ENCODE measurements at places on chromosomes 2 and 18. TPM values are rescaled to one million over a fixed set of nuclear protein-coding genes. Genes with fewer than 3 reads are reported as not detected.
A peak's percentile ranks its signal among the peaks of the same experiment; 100 is the strongest.

DNA sequence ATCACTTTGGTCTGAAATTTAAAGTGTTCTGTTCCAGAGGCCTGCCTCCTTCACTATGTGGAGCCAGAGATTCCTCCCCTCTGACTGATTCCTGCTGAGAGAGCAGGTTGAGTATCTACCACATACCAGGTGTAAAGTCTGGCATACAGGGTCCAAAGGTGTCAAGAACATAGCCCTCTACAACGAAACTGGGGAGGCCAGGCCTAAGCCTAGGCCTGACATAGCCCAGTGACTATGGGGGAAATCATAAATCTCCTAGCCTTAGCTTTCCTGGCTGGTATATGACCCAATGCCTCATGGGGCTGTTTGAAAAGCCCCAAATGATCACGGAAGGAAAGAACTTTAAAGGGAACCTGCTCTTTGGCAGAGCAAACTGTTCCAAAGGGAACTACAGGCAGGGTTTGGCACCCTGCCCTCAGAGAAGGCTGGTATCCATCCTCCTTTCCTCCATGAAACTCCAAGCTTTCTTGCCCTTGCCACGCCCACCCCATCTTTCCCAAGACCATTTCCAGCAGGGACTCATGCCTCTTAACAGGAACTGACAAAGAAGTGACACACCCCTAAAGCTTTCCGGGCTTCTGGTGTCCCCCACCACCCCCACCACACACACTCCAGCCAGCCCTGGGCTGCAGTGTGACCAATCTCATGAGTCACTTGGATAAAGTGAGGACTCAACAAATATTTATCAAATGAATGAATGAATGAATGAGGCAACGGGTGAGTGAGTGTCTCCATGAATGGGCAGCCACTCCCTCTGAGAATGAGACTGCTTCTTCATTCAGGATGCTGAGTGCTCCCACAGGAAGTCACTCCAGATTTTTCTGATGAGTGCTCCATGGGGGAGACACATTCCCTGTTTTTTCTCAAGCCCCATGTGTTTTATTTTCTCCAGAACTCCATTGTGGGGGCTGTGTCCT lies 114.5 kb upstream of the STPG4 start:
- H3K27ac ChIP-seq = peak overlapping the region; percentile 93
- H3K36me3 ChIP-seq = no peaks in the 10 kb centered on the region
- H3K4me3 ChIP-seq = no peak overlapping the region
- peak; percentile 98 for DNase-seq
- H3K4me1 ChIP-seq = peaks cover 31% of the 10 kb centered on the region

DNA sequence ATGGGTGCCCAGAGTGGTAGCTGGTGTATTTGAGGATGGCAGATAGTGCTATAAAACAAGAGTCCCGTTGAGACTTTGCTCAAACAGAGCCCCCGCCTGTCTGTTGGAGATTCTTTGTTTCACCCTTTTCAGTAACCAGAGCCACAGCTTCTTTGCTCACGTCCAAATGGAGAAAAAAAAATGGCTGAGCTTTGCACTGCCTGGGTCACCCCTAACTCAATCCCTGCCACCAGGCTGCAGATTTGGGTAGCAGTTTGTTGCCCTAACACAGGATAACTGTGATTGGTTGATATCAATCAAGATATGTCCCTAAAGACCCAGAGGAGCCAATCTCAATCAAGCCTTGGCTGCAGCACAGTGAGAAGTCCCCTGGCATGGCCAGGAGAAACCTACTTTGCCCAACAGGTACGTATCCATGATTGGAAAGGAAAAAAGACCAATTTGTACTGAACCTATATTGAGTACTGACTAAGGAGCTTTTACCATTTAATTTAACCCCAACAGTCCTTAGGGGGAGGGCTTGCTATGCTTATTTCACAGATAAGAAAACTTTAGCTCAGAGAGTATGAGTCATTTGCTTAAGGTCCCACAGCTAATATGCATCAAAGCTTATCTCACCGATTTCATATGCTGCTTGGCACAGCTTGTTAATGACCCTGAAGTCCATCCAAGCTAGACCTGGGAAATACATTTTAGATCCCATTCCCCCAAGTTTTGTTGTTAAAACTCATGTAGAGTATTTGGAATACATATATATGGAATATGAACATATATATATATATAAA lies 72.0 kb upstream of the SH3BP4 start:
- peaks cover 20% of the 10 kb centered on the region for H3K4me1 ChIP-seq
- peak overlapping the region; percentile 94 for H3K27ac ChIP-seq
- no peaks in the 10 kb centered on the region for H3K36me3 ChIP-seq
- no peaks in the 10 kb centered on the region for H3K27me3 ChIP-seq
- DNase-seq = peak; percentile 99

DNA sequence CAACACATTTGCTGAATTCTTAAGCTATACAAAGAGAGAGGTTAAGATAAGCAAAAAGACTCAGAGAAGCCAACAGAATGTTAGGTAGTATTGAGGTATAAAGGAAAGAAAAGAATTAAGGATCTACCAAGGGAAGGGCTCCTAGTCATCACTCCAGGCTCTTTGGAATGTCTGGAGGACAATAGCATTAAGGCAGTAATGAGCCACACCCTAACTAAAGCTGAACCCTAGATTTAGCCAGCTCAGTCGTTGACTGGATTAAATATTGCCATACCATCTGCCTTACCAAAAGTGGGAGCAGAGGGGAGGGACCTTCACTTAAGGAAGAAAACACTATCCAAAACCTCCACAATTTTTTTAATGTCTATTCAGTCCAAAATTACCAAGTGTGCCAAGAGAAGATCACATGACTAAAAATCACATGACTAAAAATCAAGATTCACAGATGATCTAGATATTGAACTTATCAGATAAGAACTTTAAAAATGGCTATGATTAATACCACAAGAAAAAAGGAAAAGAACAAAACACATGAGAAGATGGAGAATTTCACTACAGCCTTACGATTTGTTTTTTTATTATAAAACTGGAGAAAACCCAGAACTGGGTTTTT lies 59.7 kb downstream of the EXOC6B start:
- peak; percentile 54 for DNase-seq
- peaks cover 2% of the 10 kb centered on the region for H3K36me3 ChIP-seq
- H3K27ac ChIP-seq = no peak overlapping the region
- no peaks in the 10 kb centered on the region for H3K4me1 ChIP-seq
- no peak overlapping the region for H3K4me3 ChIP-seq

- no peaks in the 10 kb centered on the region for H3K27me3 ChIP-seq
- no peak for DNase-seq
- no peaks in the 10 kb centered on the region for H3K4me1 ChIP-seq
- no peak overlapping the region for H3K4me3 ChIP-seq
Observed at GRCh38 chr2:30680121-30680520, 127.1 kb downstream of the CAPN13 start.

- no peak overlapping the region for H3K27ac ChIP-seq
- no peaks in the 10 kb centered on the region for H3K36me3 ChIP-seq
- no peak for DNase-seq
- H3K4me1 ChIP-seq = peaks cover 15% of the 10 kb centered on the region
- no peaks in the 10 kb centered on the region for H3K27me3 ChIP-seq
Observed at GRCh38 chr2:172924097-172924660, 151.5 kb upstream of the MAP3K20 start.

DNA sequence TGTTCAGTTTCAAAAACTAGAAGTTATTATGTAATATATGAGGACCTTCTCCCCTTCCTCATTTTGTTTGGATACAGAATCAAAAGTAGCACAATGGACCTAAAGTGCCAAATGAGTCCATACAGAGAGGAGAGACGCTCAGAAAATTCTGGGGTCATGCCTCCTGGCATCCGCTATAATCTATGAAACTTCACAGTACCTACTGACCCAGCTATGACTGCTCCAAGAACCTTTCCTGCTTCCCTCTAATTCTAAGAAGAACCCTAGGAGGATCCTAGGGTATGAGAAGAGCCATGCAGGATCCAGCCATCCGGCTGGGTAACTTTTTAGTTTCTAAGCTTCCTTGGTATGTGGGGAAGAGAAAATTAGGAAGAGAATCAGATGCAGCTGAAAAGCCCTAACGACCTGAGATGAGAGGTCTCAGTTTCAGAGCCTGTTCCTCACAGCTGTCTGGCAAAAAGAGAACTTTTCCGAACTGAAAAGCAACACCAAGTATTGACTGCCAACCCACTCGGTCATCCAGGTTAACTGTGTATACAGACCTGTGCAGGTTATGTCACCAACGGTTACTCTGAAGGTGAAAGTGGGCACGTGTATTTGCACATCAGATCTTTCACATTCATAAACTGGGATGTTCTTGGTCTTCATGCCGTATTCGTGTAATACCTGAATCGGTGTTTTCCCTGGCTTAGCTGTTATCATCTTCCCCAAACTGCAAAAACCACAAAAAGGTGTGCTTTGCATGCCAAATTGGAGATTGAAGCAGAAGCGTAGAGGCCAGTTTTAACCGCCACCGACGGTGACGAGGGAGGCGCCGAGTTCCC lies 1.1 kb downstream of the PRKRA start:
- H3K4me1 ChIP-seq = peaks cover 14% of the 10 kb centered on the region
- H3K36me3 ChIP-seq = peaks cover 24% of the 10 kb centered on the region
- peak overlapping the region; percentile 89 for H3K4me3 ChIP-seq
- no peak for DNase-seq
- H3K27me3 ChIP-seq = no peaks in the 10 kb centered on the region
- peak overlapping the region; percentile 97 for H3K27ac ChIP-seq

- H3K4me1 ChIP-seq = peaks cover 6% of the 10 kb centered on the region
- no peaks in the 10 kb centered on the region for H3K36me3 ChIP-seq
- peak; percentile 76 for DNase-seq
- H3K27me3 ChIP-seq = no peaks in the 10 kb centered on the region
- H3K27ac ChIP-seq = no peak overlapping the region
Observed at GRCh38 chr2:97969081-97970067, 26.4 kb downstream of the TMEM131 start.

DNA sequence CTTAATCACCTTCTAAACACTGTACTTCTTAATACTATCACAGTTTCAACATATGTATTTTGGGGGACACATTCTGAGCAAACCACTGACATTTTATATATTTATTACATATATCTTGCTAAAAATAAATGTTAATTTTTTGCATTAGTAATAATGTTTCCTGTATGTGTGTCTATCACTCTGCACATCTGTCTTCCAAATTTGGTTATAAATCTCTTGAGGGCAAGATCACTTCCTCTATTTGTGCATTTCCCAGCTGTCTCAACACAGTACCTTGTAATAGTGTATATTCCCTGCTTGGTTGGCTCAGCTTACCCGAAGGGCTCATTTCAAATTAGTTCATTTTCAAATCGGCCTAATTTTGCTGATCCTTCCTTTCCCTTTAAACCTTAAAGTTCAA lies 617.1 kb upstream of the GYPC start:
- DNase-seq = no peak
- H3K4me3 ChIP-seq = no peak overlapping the region
- no peak overlapping the region for H3K27ac ChIP-seq
- no peaks in the 10 kb centered on the region for H3K27me3 ChIP-seq
- H3K36me3 ChIP-seq = no peaks in the 10 kb centered on the region

Gene B3GNT7
- total RNA-seq = 1.7 TPM

Gene ERMN
- 0.14 TPM for total RNA-seq
